Dermis microvascular lymphatic vessel endothelial cell (primary cell): ENCODE measurements at places on chromosomes 2 and 18. TPM values are rescaled to one million over a fixed set of nuclear protein-coding genes. Genes with fewer than 3 reads are reported as not detected.

Gene DCDC2C
- total RNA-seq, result 0.13 TPM in 2 replicates

Gene DYSF
- total RNA-seq, result 47.2 and 85.9 TPM in 2 replicates

Gene LINC00305
- not detected in 2 replicates for total RNA-seq

Gene RIT2
- total RNA-seq, result not detected in 2 replicates

Gene RUFY4
- total RNA-seq, result not detected in 2 replicates

Gene UPP2
- total RNA-seq, result not detected in 2 replicates

Gene AQP12B
- total RNA-seq, result not detected in 2 replicates

Gene TMEM247
- total RNA-seq, result not detected in 2 replicates

Gene DCAF17
- 12.1 and 12.5 TPM in 2 replicates for total RNA-seq

Gene MROH2A
- total RNA-seq, result not detected in 2 replicates

Gene DBI
- 77.0 and 103 TPM in 2 replicates for total RNA-seq

Gene TSPYL6
- not detected in 2 replicates for total RNA-seq

Gene TNFAIP6
- not detected in 2 replicates for total RNA-seq

Gene CNGA3
- total RNA-seq, result under 0.01 TPM in 1 of 2 replicates, not detected in the other

Gene NT5DC4
- total RNA-seq, result not detected in 2 replicates

Gene AOX1
- 0.76 and 5.4 TPM in 2 replicates for total RNA-seq

Gene SEMA4C
- total RNA-seq, result 17.3 and 35.4 TPM in 2 replicates

Gene SCTR
- not detected in 2 replicates for total RNA-seq

Gene IL37
- total RNA-seq, result not detected in 2 replicates

Gene RRM2
- 18.1 and 29.1 TPM in 2 replicates for total RNA-seq

Gene G6PC2
- total RNA-seq, result not detected in 2 replicates

Gene ALK
- not detected in 2 replicates for total RNA-seq

Gene KCMF1
- 45.3 and 60.2 TPM in 2 replicates for total RNA-seq

Gene GPR155
- 0.77 and 1.4 TPM in 2 replicates for total RNA-seq

Gene QPCT
- total RNA-seq, result 3.9 and 4.2 TPM in 2 replicates

Gene MC4R
- not detected in 2 replicates for total RNA-seq

Gene TACR1
- not detected in 2 replicates for total RNA-seq

Gene COLEC11
- total RNA-seq, result 0.13 and 0.51 TPM in 2 replicates

Gene FBXO48
- 0.13 and 0.25 TPM in 2 replicates for total RNA-seq

Gene UNC50
- total RNA-seq, result 30.2 and 39.1 TPM in 2 replicates

Gene LAMA3
- total RNA-seq, result 6.5 and 7.0 TPM in 2 replicates

Gene NOSTRIN
- total RNA-seq, result 2.5 and 2.8 TPM in 2 replicates
